ENCODE measurements at places on chromosomes 11 and 22.

- no peak for DNase-seq
Measured at GRCh38 chr11:103936059-103936458, 100.4 kb upstream of the DDI1 start.

DNA sequence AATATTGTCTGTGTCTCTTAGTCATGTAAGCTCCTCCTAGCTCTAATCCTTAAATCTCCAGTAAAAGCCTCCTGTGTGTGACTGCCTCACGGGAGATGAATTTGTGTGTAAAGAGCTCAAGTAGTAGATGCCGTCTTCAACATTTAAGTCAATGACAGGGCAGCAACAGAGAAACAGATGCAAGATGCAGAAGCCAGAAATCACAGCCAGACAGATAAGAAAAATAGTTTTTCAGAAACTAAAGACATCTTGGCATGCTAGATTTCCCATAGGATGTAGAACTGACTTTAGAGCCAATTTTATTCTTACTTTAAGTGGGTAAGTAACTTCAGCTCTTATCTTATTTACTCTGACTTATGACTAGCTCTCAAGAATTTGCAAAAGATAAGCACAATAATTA lies 652.8 kb downstream of the KCNA4 start:
- DNase-seq: no peak

DNA sequence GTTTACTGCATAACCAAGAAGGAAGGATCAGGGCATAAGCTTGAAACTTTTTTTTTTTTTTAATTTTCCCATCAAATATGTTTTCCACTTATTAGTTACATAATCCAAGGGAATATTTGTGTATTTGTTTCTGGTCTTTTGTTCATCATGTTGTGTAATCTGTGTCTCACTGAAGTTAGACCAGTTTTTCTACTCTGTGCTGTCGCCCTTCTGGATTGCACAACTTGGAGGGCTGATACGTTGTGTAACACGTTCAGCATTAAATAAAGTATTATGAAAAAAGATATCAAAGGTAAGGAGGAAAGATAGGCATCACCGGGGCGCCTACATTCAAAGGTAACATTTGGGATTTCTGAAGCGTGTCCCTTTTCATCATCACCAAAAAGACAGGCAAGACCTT lies 3.3 kb upstream of the E2F8 start:
- no peak for DNase-seq

- no peak for DNase-seq
Measured at GRCh38 chr11:116110356-116110755, 606.1 kb upstream of the CADM1 start.

DNA sequence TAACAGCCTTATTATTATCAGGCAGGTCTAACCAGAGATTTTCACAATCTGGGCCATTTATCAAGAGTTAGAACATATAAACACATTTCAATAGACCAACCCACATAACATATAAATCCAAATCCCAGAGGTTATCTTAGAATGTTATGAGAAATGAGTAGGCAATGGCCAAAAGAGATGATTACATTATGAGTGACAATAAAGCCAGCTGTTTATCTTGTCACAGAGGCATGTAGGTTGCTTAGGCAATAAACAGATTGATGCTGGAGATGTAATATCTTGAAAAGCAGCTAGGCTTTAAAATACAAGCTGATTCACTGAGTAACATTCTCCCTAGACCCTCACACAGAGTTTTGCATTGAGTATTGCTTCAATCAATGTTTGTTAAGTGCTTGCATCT lies 148.5 kb upstream of the SESN3 start:
- DNase-seq: no peak

- DNase-seq: no peak
Measured at GRCh38 chr11:67396259-67396581, 4.4 kb downstream of the RAD9A start.

- DNase-seq: no peak
Measured at GRCh38 chr22:21764038-21764804, 28.6 kb upstream of the YPEL1 start.

DNA sequence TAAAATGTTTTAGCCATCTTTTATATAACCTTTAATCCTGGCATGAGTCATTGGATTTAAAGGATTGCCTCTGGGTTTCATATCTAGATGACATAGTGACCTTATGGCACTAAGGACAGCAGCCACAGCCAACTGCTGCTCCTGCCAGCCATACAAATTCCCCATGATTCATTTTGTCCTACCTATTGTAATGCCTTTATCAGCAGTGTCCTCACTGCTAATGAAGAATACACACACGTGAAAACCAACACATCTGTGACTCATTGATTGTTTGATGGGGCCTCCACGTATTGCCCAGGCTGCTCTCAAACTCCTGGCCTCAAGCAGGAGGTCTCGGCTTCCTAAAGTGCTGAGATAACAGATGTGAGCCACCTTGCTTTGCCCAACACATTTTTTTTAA lies 1.8 kb downstream of the LDHAL6A start:
- DNase-seq: no peak

DNA sequence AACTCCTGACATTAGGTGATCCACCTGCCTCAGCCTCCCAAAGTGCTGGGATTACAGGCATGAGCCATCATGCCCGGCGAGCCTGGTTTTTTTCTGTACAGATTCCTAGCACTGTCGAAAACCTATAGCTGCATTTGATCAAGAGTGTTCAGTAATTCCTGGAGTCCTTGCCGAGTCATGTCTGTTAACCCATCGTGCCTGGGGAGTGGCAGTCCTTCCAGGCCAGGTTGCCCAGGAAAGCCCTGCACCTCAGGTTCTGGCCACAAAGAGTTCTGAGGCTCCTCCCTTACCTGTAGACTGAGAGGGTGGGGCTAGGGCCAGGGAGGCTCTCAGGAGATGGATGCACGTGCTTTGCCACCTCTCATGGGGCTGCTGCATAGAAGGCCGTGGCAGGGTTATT lies 17.0 kb downstream of the YDJC start:
- DNase-seq: no peak

- DNase-seq: peak; percentile 25
Measured at GRCh38 chr11:75582895-75583717, 21.1 kb downstream of the SERPINH1 start.

- DNase-seq: no peak
Measured at GRCh38 chr11:68092411-68092810, 28.8 kb downstream of the CHKA start.

DNA sequence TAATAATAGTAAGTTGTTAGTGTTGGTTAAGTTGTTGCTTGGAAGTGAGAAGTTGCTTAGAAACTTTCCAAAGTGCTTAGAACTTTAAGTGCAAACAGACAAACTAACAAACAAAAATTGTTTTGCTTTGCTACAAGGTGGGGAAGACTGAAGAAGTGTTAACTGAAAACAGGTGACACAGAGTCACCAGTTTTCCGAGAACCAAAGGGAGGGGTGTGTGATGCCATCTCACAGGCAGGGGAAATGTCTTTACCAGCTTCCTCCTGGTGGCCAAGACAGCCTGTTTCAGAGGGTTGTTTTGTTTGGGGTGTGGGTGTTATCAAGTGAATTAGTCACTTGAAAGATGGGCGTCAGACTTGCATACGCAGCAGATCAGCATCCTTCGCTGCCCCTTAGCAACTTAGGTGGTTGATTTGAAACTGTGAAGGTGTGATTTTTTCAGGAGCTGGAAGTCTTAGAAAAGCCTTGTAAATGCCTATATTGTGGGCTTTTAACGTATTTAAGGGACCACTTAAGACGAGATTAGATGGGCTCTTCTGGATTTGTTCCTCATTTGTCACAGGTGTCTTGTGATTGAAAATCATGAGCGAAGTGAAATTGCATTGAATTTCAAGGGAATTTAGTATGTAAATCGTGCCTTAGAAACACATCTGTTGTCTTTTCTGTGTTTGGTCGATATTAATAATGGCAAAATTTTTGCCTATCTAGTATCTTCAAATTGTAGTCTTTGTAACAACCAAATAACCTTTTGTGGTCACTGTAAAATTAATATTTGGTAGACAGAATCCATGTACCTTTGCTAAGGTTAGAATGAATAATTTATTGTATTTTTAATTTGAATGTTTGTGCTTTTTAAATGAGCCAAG lies 2.7 kb downstream of the NEAT1 start:
- DNase-seq: no peak

- DNase-seq: no peak
Measured at GRCh38 chr11:37504921-37505320, 906.9 kb upstream of the RAG2 start.

DNA sequence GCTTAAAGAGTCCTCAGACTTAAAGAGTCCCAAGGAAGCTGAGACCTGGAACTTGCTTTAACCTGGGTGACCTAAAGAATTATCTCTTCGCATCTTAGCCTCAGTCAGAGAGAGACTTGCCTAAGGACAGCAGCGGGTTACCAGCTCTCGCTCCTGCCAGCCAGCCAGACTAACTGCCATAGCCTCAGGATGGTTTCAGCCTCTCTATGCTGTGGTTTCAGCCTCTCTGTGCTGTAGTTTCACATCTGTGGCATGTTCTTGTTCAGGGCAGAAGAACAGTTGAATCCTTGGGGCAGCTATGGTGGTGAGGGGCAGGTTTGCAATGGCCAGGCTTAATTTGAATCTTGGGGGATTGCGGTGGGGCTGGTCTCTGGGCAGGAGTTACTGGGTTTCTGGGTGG lies 2.3 kb downstream of the FRMD8 start:
- DNase-seq: no peak

GRCh38 chr22:45980268-45980570 lies 3.3 kb upstream of the WNT7B start:
- no peak for DNase-seq

- no peak for DNase-seq
Measured at GRCh38 chr11:1719781-1720180, 22.8 kb downstream of the KRTAP5-6 start.

- no peak for DNase-seq
Measured at GRCh38 chr22:38352436-38352835, 35.2 kb upstream of the CSNK1E start.

DNA sequence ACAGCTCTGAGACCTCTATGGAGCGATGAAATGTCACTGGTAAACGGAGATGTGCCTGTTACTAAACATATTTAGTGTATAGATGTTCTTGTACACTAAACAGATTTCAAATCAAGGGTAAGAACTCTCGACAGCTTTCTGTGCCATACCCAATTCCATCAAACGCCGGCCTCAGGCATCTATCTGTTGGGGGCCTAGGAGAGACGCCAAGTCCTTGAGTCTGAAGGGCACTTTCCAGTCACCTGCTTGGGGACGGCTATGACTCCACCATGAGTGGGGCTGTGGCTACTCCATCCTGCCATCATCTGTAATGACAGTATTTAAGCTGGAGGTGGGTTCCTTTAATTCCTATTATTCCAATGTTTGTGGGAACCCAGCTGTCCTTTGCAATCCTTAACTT lies 87.8 kb downstream of the SHANK2 start:
- no peak for DNase-seq

DNA sequence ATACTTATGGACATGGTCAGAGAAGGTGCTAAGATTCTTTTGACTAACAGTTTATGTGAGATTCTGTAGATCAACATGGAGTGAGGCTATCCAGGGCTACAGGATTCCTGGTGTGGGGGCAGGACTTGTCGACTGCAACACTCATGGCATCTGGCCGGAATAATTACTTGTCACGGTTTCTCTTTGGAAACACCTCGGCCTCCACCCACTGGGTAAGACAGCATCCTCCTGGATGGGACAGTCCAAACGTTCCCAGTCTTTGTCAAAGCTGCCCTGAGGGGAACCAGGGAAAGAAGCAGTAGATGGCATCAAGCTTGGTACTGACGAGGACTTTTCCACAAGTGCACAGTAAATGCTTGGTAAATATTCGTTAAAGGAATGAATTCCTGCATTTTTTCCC lies 762.8 kb downstream of the BRD1 start:
- DNase-seq: no peak

DNA sequence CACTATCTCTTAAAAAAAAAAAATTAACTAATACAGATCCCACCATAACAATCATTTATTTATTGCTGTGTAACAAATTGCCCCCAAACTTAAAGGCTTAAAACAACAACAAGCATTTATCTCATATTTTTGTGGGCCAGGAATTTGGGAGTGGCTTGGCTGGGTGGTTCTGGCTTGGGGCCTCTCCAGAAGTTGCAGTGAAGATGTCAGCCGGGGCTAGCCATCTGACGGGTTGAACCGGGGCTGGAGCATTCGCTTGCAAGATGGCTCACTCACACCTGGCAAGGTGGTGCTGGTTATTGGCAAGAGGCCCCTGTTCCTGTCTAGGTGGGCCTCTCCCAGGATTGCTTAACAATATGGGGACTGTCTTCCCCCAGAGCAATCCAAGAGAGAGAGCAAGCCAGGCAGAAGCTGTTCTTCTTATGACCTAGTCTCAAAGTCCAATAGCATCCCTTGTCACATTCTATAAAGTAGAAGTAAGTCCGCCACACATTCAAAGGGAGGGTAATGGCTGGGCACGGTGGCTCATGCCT lies 29.5 kb downstream of the ACO2 start:
- no peak for DNase-seq

GRCh38 chr11:74871037-74871436 lies 77.9 kb downstream of the XRRA1 start:
- no peak for DNase-seq

- DNase-seq: no peak
Measured at GRCh38 chr22:48449466-48450187, 1378.0 kb downstream of the BRD1 start.

- no peak for DNase-seq
Measured at GRCh38 chr11:10412266-10412665, 42.8 kb upstream of the AMPD3 start.

DNA sequence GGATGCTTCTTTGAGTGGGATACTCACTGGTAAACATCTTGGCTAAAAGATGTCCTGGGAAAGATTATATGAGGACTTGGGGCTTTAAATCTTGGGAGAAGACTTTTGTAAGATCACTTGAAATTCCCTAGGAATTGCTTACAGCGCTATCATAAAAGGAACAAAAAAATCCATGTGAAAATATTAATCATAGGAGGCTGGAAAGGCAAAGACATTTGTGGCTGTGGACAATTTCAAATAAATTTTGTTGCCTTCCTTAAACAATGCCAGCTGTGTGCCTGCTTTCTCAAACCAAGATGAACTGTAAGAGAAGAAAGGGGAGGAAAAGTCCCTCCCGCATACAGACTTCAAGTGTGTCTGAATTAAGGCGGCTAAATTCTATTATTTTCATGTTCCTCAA lies 75.6 kb downstream of the SNX19 start:
- DNase-seq: no peak

DNA sequence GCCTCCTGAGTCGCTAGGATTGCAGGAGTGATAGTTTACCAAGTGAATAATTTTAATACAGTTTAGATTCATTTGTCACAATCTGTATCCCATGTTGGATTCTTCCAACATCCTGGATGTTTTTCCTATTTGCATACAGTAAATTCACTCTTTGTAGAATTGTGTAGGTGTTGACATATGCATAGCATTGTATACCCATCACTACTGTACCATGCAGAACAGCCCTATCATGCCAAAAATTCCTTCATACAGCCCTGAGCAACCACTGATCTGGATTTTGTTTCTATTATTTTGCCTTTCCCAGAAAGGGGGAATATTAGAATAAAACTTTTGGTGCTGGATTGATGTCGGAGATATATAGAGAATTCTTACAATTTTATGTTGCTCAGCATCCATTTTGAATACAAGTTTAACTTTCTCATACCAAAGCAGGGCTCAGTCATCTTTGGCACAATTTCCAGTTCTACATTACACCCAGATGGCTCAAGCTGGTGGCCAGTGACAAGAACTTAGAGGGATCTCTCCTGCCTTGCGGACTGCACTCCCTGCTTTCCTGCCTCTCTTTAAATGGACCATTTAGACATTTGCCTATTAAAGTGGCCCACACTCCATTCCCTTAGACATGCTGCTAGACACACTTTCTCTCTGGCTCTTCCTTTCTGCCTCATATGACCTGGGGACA lies 45.4 kb upstream of the CFAP300 start:
- DNase-seq: no peak
